ENCODE measurements at places on chromosomes 4 and X. TPM values are rescaled to one million over a fixed set of nuclear protein-coding genes. Genes with fewer than 3 reads are reported as not detected.

DNA sequence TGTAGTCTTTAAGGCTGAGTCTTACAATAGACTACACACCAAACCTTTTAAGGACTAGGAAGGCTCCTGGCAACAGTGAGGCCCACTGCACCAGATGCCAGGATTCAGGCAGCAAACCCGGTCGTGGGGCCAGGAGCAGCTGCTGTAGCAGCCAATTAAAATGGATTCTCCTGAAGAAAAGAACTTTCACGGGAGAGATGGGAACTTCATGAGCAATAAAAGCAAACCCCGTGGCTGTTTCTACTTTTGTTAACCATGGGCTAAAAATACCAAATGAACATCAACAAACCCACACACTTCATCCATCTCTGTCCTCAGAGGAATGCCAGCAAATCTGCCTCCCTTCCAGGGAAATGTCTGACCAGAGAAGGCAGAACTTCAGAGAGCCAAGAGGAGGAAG is 101.4 kb downstream of the BTC start:
- no peaks in the 10 kb centered on the region for H3K27me3 ChIP-seq
- no peak overlapping the region for H3K4me3 ChIP-seq
- H3K4me1 ChIP-seq = no peaks in the 10 kb centered on the region
- peak overlapping the region; percentile 61 for H3K27ac ChIP-seq

- H3K27me3 ChIP-seq = no peaks in the 10 kb centered on the region
- no peak overlapping the region for H3K27ac ChIP-seq
- peaks cover 19% of the 10 kb centered on the region for H3K4me1 ChIP-seq
- no peak for DNase-seq
These were observed 178.0 kb downstream of the MGST2 start for GRCh38 chr4:139843641-139844040.

GRCh38 chrX:130336531-130336930 is 3.2 kb upstream of the SLC25A14 start:
- no peak overlapping the region for H3K27ac ChIP-seq
- peaks cover 3% of the 10 kb centered on the region for H3K4me1 ChIP-seq
- no peaks in the 10 kb centered on the region for H3K36me3 ChIP-seq
- no peaks in the 10 kb centered on the region for H3K27me3 ChIP-seq

DNA sequence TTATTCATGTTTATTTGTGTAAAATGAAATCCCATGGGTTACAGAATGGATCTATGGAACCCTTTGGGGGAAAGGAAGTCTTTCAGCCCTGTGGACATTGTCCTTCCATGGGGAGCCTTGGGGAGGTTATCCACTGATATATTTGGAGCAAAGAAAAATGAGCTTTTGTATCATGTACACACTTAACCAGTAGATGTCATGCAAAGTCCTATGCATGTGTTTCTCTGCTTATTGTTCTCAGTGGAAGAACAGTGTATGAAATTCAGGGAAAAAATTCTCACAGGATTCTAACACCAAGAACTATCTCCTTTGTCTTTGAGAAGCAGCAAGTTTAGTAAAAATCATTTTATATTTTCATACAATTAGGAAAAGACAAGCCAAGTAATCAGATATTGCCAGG is 105.3 kb downstream of the DTHD1 start:
- H3K36me3 ChIP-seq = no peaks in the 10 kb centered on the region
- no peak for DNase-seq

GRCh38 chr4:155529272-155529671 is 137.4 kb upstream of the GUCY1A1 start:
- H3K4me1 ChIP-seq = peaks cover 44% of the 10 kb centered on the region
- DNase-seq = no peak
- H3K27ac ChIP-seq = no peak overlapping the region

NPY2R gene
- total RNA-seq = 9.3 TPM

DNA sequence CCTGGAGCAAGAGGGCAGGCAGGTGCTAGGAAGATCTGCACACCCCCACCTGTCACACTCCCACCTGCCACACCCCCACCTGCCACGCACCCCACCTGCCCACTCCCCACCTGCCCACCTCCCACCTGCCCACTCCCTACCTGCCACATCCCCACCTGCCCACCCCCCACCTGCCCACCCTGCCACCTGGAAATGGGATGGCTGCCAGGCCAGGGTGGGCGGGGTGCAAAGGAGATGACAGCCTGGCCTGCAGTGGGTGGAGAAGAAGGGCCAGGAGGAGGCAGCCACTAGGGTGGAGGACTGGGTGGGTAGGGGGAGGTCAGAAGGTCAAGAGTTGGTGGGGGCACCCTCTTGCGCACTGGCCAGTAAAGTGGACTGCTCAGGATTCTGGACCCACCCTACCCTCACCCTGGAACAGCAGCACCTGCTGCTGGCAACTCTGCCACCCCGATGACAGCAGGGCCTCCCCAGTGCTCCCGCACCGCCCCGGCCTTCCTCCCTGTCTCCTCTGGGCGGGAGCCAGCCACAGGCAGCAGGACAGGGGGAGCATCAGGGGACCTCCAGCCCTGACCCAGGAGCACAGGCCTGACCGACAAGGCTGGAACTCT is 66.8 kb upstream of the NKX1-1 start:
- H3K36me3 ChIP-seq = no peaks in the 10 kb centered on the region
- DNase-seq = no peak
- H3K4me1 ChIP-seq = no peaks in the 10 kb centered on the region
- H3K4me3 ChIP-seq = no peak overlapping the region
- H3K27ac ChIP-seq = no peak overlapping the region

DNA sequence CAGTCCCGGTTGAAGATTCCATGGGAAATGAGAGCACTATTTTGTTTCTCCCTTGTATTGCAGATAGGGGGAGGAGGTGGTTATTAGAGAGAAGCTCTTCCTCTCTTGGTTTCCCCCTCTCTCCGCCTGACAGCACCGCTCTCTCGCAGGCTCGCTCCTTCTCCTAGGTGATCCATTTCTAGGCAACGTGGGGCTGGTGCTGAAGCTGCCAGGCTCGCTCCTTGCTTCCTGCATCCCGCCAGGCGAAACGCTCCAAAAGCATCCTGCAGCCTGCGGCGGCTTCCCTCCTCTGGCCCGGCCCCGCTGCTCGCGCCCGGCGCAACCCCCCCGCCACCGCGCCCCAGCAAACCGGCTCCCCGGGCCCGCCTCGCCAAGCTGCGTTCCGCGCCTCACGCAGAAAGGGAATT is at the start of gene GRID2:
GRID2 (plus strand) TSS at position 346 of the 407 bp plus-strand sequence.
- no peak within 1 kb of the TSS for H3K4me3 ChIP-seq
- peaks cover 26% of the 10 kb centered on the region for H3K4me1 ChIP-seq
- no peaks in the 10 kb centered on the region for H3K36me3 ChIP-seq
- DNase-seq = no peak
- no peak within 1 kb of the TSS for H3K27ac ChIP-seq

DNA sequence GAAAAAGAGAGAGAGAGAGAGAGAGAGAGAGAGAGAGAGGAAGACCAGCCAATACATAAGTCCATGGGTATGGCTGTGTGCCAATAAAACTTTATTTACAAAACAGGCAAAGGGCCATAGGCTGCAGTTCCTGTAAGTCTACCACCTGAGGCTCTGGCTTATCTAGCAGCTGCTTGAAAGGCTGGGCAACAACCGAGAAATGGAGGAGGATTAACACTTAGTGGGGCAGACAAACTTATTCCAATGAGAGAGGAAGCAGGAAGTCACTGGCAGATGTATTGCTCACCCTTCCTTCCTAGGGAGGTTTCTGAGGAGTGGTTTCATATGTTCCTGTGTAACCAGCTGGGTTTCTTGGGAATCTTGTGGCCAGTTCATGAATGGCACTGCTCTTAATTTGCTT is 4.7 kb upstream of the GPR143 start:
- no peaks in the 10 kb centered on the region for H3K36me3 ChIP-seq
- H3K27me3 ChIP-seq = peaks cover 6% of the 10 kb centered on the region
- no peaks in the 10 kb centered on the region for H3K4me1 ChIP-seq
- no peak overlapping the region for H3K4me3 ChIP-seq
- no peak for DNase-seq
- H3K27ac ChIP-seq = no peak overlapping the region

GPR50 gene
- total RNA-seq = not detected

GRCh38 chr4:16140879-16141249 is 57.0 kb upstream of the PROM1 start:
- no peak overlapping the region for H3K4me3 ChIP-seq
- DNase-seq = peak; percentile 84
- H3K36me3 ChIP-seq = no peaks in the 10 kb centered on the region
- H3K27me3 ChIP-seq = no peaks in the 10 kb centered on the region

DNA sequence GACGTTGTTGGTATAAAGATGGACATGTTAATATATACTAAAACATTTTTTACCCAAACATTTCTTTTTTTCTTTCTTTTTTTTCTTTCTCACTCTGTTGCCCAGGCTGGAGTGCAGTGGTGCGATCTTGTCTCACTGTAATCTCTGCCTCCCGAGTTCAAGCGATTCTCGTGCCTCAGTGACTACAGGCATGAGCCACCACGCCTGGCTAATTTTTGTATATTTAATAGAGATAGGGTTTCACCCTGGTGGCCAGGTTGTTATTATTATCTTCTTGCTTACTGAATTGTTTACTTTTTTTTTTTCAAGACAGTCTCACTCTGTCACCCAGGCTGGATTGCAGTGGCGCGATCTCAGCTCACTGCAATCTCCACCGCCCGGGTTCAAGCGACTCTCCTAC is 68.8 kb downstream of the HOPX start:
- DNase-seq = no peak
- H3K36me3 ChIP-seq = no peaks in the 10 kb centered on the region
- no peaks in the 10 kb centered on the region for H3K27me3 ChIP-seq
- H3K4me1 ChIP-seq = no peaks in the 10 kb centered on the region
- H3K4me3 ChIP-seq = no peak overlapping the region

POU4F2 gene
- total RNA-seq = not detected

GRCh38 chrX:56505866-56506265 is 57.6 kb upstream of the UBQLN2 start:
- H3K4me1 ChIP-seq = no peaks in the 10 kb centered on the region
- no peaks in the 10 kb centered on the region for H3K27me3 ChIP-seq
- H3K27ac ChIP-seq = no peak overlapping the region
- H3K4me3 ChIP-seq = no peak overlapping the region

- DNase-seq = no peak
- no peak overlapping the region for H3K4me3 ChIP-seq
- H3K27ac ChIP-seq = no peak overlapping the region
- no peaks in the 10 kb centered on the region for H3K36me3 ChIP-seq
These were observed 823.2 kb upstream of the LCORL start for GRCh38 chr4:18844726-18845125.

DNA sequence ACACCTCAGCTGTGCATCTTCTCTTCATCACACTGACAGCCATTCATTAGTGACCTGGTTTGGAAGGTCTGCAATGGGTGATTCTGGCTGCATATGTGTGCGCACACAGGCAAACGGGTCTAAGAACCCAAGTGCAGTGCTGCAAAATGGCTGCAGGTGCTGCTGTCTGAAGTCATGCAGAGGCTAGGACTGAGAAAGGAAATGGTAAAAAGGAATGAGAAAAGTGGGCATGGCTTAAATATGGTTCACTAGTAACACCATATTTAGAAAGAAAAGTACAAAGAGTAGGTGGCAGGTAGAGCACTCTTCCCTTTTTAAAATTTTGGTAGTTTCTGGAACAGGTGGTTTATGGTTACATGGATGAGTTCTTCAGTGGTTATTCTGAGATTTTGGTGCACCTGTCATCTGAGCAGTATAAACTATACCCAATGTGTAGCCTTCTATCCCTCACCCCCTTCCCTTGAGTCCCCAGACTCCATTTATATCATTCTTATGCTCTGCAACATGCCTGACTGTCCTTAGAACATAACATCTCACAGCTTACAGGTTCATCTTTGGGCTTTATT is 78.4 kb downstream of the CCNG2 start:
- DNase-seq = no peak
- no peaks in the 10 kb centered on the region for H3K4me1 ChIP-seq
- no peak overlapping the region for H3K27ac ChIP-seq
- H3K27me3 ChIP-seq = no peaks in the 10 kb centered on the region
- no peaks in the 10 kb centered on the region for H3K36me3 ChIP-seq

DNA sequence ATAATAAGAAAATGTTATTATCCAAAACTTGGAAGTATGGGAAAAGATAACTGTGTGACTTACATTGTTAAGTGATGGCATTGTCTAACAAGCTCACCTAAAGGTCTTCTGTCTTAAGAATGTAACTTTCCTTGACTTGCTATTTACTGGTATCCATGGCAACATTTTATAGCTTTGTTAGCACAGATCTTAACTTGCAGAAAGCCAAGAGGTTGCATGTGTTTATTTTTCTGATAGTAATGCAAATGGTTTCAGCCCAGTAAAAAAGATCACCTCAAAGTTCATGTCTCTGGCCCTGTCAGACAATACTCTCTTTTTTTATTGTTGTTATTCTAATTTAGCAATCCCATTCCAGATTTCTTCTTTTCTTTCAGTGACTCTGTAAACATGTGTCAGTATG is 425.3 kb downstream of the SPRY1 start:
- H3K27me3 ChIP-seq = no peaks in the 10 kb centered on the region
- no peak overlapping the region for H3K27ac ChIP-seq
- DNase-seq = no peak
- no peak overlapping the region for H3K4me3 ChIP-seq

- DNase-seq = no peak
- no peaks in the 10 kb centered on the region for H3K4me1 ChIP-seq
- no peak overlapping the region for H3K4me3 ChIP-seq
These were observed 259.6 kb downstream of the C4orf33 start for GRCh38 chr4:129355516-129355915.

DNA sequence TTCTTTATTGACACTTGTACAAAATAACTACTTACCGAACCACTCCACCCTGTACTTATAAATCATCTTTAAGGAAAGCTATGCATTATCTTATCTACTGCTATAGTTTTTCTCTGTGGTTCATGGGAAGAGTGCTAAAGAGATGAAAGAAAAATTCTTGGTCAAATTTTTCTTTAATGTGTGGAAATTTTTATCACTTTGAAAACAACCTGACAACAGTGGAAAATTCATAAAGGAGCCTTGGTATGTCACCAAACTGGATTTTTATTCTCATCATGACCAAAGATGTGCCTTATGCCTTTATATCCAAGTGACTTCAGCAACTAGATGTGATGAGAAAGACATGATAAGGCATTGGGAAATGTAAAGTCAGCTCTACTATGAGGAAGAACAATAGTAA is 67.2 kb upstream of the SPP1 start:
- H3K27me3 ChIP-seq = no peaks in the 10 kb centered on the region
- no peaks in the 10 kb centered on the region for H3K36me3 ChIP-seq
- DNase-seq = no peak
- H3K4me1 ChIP-seq = peaks cover 6% of the 10 kb centered on the region
- no peak overlapping the region for H3K27ac ChIP-seq

GRCh38 chr4:25449688-25450087 is 72.6 kb downstream of the ANAPC4 start:
- no peaks in the 10 kb centered on the region for H3K27me3 ChIP-seq
- no peak for DNase-seq
- H3K36me3 ChIP-seq = no peaks in the 10 kb centered on the region
- H3K27ac ChIP-seq = no peak overlapping the region
- H3K4me3 ChIP-seq = no peak overlapping the region

DNA sequence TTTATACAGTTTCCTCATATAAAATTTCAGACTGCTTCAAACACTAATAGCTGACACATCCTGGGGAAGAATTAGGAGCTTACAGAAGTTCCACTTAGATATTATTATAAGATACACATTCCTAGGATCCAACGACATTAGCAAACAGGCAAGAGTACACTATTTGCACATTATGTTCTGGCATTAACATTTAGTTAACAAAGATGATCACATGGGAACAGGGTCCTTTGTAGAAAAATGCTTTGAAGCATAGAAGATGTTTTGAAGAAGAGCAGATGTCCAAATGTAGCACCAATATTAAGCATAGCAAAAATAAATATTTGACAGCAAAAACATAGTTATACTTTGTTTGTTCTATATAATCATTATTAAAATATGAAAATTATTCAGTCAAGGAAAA is 52.1 kb downstream of the BTC start:
- no peaks in the 10 kb centered on the region for H3K27me3 ChIP-seq
- H3K36me3 ChIP-seq = no peaks in the 10 kb centered on the region
- no peak overlapping the region for H3K4me3 ChIP-seq
- H3K4me1 ChIP-seq = no peaks in the 10 kb centered on the region
- DNase-seq = no peak
- H3K27ac ChIP-seq = no peak overlapping the region

All from transverse colon (tissue), 4 donors.